ENCODE measurements at places on chromosomes 11 and 22.

DNA sequence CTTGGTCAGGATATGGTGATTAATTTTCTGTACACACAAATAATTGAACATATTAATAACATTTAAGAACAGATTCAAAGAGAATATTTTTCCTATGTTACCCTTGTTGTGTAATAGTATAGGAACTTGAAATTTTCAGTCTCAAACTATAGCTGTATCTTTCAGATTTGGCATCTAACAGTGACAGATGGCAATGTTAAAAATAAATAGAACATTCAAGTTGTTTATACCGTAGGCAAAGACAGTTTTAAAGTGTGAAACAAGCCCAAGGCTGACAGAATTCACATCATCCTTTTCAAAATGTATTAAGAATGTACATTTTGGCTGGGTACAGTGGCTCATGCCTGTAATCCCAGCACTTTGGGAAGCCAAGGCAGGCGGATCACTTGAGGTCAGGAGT is 92.6 kb upstream of the TP53AIP1 start:
- DNase-seq, result no peak

DNA sequence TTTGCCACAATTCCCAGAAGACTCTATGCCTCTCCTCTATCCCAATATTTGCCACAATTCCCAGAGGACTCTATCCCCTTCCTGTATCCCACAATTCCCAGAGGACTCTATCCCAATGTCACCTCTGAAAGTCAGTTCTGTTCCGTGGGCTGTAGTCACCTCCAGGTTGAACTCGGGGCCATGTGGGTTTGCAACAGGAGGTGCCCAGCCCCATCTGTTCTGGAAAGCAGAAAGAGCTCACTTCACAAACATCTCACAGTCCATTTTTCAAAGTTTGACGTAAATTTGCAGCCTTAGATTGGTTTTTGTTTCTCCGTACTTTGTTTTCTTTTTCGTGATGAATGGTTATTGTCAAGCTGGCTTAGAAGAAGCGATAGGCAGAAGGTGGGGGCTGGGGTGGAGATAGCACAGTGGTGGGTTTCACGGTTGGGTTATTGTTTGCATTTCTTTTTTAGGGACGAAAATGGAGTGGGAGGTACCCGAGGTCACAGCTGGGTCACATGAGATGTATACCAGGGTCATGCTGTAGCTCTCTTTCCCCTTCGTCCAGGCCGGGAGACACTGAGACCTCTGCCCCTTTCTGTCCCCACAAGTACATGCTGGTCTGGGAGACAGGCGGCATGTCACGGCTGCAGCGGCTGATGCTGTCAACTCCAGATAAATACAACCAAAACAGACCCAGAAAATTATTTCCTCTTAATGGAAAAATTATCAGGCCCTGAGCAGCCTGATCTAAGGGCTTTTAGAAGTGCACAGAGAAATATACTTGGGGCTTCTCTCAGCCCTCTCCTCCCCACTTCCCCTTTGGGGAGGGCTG is 374.5 kb downstream of the CADM1 start:
- no peak for DNase-seq

- DNase-seq, result peak; percentile 3
Observed at GRCh38 chr11:2521733-2522630, 77.2 kb downstream of the KCNQ1 start.

- DNase-seq, result no peak
Observed at GRCh38 chr11:11084337-11084736, 226.5 kb upstream of the ZBED5 start.

DNA sequence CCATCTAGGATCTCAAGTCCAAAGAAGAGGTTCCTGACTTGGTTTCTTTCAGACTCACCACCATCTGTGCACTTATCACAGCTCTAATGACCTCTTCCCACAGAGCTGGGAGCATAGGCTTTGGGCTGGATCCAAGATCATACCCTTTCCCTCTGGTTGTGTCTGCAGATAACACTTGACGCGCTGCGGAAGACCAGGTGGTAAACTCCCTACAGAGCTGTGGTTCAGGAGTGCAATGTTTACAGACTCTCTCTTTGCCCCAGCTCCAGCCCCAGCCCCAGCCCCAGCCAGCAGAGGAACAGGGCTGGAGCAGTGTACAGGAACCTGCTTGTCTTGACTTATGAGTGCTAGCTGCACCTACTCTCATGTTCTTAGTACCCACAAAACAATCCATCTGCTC is 274.4 kb upstream of the SYN3 start:
- peak; percentile 57 for DNase-seq

- DNase-seq, result no peak
Observed at GRCh38 chr11:47571895-47572294, 6.5 kb downstream of the PTPMT1 start.

GRCh38 chr11:47886096-47886495 is 37.9 kb upstream of the NUP160 start:
- no peak for DNase-seq

- DNase-seq, result no peak
Observed at GRCh38 chr11:69306821-69307220, 12.9 kb downstream of the MYEOV start.

GRCh38 chr11:122020902-122021301 is 95.1 kb downstream of the BLID start:
- DNase-seq, result no peak

DNA sequence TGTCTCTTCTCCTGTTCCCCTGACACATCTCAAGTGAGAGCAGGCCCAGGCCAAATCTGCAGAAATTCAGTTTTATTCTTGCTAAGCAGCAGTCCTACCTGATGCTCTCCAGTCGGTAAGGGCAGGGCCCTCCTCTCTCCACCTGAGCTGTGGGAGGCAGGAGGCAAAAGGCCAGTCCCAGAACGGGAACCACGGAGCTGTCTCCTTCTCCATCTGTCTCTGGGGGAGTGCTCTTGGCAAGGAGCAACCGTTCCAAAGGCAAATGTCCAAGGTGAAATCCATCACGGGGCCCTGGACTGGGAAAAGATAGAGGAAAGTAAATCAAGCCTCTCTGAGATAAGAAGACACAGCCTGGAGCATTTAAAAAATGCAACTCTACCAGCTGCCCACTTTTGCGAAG is 65.2 kb upstream of the CDON start:
- no peak for DNase-seq

DNA sequence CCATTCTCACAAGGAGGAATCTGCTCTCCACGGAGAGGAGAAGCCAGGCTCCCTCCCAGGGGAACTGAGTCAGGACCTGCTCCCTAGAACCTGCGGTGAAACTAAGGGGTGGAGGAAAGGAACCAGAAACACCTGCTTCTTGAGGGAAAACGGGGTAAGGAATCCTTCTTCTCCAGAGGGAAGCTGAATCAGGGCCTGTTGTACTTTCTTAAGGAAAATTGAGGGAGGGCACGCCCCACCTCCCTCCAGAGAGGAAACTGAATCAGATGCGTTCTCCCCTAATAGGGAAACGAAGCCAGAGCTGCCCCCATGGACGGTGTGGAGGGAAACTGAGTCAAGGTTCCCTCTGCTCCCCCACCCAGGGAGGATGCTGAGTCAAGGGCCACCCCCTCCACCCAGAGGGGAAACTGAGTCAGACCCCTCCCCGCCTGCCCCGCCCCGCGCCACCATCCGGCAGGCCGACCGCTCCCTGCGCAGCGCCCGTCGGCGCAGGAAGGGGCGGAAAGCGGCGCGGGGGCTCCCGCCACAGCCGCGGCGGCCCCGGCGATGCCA is 393 bp downstream of the RELA start:
- no peak for DNase-seq

Data from transverse colon (tissue), 4 donors.